ENCODE measurements at places on chromosomes 5 and 9. TPM values are rescaled to one million over a fixed set of nuclear protein-coding genes. Genes with fewer than 3 reads are reported as not detected.

Gene PRPF4
- total RNA-seq: 28.2 TPM

Gene NSG2
- not detected for total RNA-seq

Gene ADAMTS6
- total RNA-seq: 78.4 TPM

Gene FER
- total RNA-seq: 21.8 TPM

Gene ENTPD8
- 0.33 TPM for total RNA-seq

Gene KCNN2
- 3.3 TPM for total RNA-seq

Gene STKLD1
- total RNA-seq: 0.33 TPM

Gene STRBP
- 9.4 TPM for total RNA-seq

Gene TTC23L
- 0.19 TPM for total RNA-seq

Gene HMMR
- 11.8 TPM for total RNA-seq

Gene AFAP1L1
- 98.3 TPM for total RNA-seq

Gene CDC25C
- 7.9 TPM for total RNA-seq

Gene GLE1
- total RNA-seq: 17.6 TPM

Gene MRPL22
- 15.0 TPM for total RNA-seq

Gene TMEM174
- not detected for total RNA-seq

Gene SLC22A4
- 4.9 TPM for total RNA-seq

Gene SLC6A3
- total RNA-seq: not detected

Gene BAAT
- not detected for total RNA-seq

Gene RIC1
- total RNA-seq: 43.6 TPM

Gene ITGA2
- total RNA-seq: 159 TPM

Gene RAD23B
- 116 TPM for total RNA-seq

Gene IGFBPL1
- total RNA-seq: not detected

Gene TMOD1
- total RNA-seq: 1.1 TPM

Gene ARL14EPL
- 0.67 TPM for total RNA-seq

Gene TUSC1
- 12.5 TPM for total RNA-seq

All from vein endothelial cell (primary cell).